Stimulated activated CD4-positive, alpha-beta T cell treated with anti-CD3 and anti-CD28 coated beads, Interleukin-1b, Interleukin-23, amount 100 ng/mL, for 1 hour (primary cell): ENCODE measurements at places on chromosomes 1 and 21.

GRCh38 chr1:198024782-198025181 is 107.6 kb downstream of the LHX9 start:
- no peak for DNase-seq

- no peak for DNase-seq
Measured at GRCh38 chr21:42086969-42087368, 15.9 kb downstream of the UMODL1 start.

DNA sequence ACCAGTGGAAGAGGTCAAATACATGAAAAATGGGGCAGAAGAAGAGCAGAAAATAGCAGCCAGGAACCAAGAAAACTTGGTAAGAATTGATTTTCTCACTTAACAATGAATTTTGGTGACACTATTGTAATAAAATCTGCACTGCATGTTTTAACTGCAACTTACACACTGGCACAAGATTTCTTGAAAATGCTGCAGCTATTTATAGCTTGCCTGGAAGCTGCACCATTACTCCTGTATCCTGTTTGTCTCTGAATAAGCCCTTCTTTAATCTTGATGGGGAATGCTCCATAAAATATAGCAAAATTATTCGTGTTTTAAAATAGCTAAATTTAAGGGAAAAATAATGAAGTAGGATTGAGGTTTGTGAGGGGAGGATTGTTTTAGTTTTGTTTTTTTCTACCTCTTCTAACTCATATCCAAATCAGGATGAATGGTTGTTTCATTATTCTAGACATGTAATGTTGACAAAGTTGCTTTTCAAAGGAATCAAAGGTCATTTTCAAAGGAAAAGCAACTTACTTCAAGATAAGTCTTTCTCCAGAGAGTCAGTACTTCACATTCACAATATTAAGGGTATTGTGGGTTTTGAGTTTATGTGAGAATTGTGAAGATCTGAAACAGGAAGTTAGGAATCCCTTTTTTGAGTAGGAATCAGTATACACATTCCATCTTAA is 120.9 kb downstream of the C1orf21 start:
- no peak for DNase-seq

- no peak for DNase-seq
Measured at GRCh38 chr1:4631321-4631720, 23.1 kb upstream of the AJAP1 start.

DNA sequence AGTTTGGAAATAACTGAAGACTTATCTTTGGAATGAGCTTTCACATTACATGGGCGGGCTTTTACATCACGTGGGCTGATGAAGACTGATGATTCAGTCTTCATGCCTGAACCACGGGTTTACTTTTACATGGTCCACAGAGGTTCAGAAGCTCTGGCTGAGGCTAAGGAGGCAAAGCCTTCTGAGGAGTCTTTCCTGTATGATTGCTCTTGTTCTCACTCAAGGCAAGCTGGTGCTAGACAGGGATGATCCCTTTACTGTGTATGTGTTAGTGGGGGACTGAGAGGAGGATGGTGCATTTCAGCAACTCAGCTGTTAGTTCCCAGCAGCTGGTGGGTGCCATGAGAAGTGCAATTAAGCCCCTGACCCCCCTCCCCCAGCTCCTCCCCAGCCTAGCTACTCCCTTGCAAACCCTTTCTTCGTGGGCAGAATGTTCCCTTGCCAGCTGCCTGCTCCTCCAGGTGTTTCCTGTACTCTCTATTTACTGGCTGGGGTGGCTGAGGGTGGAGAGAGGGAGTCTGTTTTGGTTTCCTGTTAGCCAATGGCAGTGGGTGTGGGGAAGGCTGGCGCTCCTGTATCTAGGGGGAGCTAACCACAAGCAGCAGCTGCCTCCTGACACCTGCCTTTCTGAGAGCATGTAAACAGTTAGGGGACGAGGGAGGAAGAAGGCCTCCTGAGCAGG is 15.4 kb downstream of the BTG2 start:
- DNase-seq, result no peak

DNA sequence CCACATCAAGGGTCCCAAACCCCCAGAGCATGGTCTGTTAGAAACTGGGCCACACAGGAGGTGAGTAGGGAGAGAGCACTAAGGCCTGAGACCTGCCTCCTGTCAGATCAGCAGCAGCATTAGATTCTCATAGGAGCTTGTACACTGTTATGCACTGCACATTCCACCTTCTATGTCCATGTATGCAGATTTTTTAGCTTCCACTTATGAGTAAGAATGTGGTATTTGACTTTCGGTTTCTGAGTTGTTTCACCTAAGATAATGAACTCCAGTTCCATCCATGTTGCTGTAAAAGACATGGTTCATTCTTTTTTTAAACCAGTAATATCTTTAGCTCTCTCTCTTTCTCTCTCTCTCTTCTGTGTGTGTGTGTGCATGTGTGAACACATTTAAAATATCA is 663 bp upstream of the GBP6 start:
- DNase-seq, result no peak

GRCh38 chr1:248886237-248886895 is 19.7 kb upstream of the PGBD2 start:
- DNase-seq, result no peak
